ENCODE measurements at places on chromosomes 1 and 21.

GRCh38 chr1:173341307-173341706 is 134.2 kb upstream of the TNFSF4 start:
- H3K4me3 ChIP-seq, result no peak overlapping the region
- H3K27ac ChIP-seq, result no peak overlapping the region
- DNase-seq, result no peak

GRCh38 chr21:34298534-34299167 is 65.2 kb upstream of the KCNE2 start:
- H3K27me3 ChIP-seq, result peaks cover 5% of the 10 kb centered on the region
- H3K27ac ChIP-seq, result no peak overlapping the region
- no peaks in the 10 kb centered on the region for H3K4me1 ChIP-seq
- DNase-seq, result no peak
- no peaks in the 10 kb centered on the region for H3K36me3 ChIP-seq

DNA sequence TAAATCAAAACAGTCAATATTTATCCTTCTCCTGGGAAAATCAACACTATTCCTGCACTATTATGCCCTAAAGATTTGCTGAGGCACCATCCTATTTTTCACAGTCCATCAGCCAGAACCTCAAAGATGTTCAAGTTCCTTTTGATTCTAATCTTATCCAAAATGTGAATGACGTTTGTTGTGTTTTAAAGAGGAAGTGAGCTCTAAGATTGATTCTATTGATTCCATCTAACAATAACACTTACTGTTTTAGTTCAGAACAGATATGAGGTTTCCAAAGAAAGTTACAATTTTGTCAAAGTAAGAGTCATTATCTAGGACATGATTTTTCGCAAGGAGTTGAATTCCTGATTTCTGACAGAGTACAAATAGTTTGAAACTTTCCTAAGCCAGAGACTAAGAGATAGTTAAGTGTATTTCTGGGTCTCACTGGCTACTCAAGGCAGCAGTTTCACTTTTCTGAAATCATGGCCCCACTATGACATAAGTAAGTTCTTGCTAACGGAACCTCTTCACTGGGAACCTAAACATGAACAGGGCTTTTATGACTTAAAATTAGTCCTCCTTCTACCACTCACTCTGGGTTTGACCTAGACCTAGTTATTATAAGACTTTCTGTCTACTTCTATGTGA is 84.7 kb downstream of the LHX9 start:
- peaks cover 13% of the 10 kb centered on the region for H3K27me3 ChIP-seq
- DNase-seq, result no peak
- H3K27ac ChIP-seq, result no peak overlapping the region
- no peaks in the 10 kb centered on the region for H3K36me3 ChIP-seq

GRCh38 chr1:163459539-163459938 is 137.8 kb downstream of the NUF2 start:
- no peaks in the 10 kb centered on the region for H3K4me1 ChIP-seq
- H3K4me3 ChIP-seq, result no peak overlapping the region
- no peak for DNase-seq
- no peak overlapping the region for H3K27ac ChIP-seq

DNA sequence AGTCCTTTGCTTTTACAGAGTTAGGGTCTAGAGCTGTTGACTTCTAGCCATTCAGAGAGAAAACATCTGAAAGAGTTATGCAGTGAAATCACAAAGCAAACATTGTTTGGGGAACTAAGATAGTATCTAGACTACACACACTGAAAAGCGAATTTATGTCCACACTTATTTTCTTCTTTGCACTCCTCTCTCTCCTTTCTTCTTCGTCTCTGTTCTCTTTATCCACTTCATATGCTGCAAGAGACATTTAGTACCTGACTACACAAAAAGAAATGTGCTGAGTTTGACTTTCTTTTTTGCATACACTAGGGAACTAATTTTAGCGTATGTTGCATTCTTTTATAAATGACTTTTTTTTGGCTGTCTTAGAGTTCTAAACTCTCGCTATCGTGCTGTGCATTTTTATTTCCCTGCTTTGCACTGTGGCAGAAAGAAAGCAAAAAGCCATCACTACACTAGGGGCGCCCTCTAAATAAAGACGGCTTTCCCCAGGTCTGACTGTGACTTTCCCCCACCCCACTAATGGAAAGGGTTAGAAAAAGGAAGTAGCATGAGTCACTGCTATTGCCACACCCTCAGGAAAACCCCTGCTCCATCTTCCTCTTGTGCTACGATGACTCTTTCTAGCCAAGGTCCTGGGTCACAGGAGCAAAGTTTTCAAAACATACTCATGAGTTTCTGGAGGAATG is 65.7 kb downstream of the MAP3K7CL start:
- H3K27me3 ChIP-seq, result peaks cover 1% of the 10 kb centered on the region
- peaks cover 18% of the 10 kb centered on the region for H3K4me1 ChIP-seq
- peaks cover 20% of the 10 kb centered on the region for H3K36me3 ChIP-seq

DNA sequence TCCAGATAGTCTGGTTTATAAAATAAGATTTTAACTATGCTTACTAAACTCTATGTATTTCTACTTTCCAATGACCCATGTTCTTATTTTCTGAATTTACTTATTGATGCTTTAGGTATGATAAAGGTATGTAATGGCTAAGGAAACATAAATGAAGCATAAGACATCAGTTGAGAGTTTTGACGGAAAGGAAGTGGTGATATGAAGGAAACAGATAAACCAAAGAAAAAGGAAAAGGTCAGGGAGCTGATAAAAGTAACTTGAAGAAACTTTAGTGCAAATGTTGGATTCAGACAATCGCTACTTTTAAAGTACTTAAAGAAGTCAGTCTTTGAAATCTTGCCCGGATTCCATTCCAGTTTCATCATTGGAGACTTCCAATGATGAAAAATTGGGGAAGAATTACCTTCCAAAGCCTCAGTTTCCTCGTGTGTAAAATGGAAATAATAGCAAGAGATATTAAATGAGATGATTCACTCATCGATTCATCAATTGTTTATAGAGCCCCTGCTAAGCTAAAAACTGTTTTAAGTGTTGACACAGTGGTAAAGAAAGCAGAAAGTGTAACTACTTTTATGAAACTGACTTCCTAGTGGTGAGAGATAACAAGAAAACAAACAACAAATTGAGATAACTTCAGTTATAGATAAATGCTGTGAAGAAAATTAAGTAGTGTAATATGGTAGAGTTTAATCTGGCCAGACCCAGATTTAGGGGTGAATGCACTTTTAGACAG is 10.6 kb downstream of the PTPRC start:
- peaks cover 69% of the 10 kb centered on the region for H3K36me3 ChIP-seq
- peak overlapping the region; percentile 83 for H3K27ac ChIP-seq
- no peak for DNase-seq
- no peaks in the 10 kb centered on the region for H3K27me3 ChIP-seq
- peak overlapping the region; percentile 62 for H3K4me3 ChIP-seq
- peaks cover 73% of the 10 kb centered on the region for H3K4me1 ChIP-seq

DNA sequence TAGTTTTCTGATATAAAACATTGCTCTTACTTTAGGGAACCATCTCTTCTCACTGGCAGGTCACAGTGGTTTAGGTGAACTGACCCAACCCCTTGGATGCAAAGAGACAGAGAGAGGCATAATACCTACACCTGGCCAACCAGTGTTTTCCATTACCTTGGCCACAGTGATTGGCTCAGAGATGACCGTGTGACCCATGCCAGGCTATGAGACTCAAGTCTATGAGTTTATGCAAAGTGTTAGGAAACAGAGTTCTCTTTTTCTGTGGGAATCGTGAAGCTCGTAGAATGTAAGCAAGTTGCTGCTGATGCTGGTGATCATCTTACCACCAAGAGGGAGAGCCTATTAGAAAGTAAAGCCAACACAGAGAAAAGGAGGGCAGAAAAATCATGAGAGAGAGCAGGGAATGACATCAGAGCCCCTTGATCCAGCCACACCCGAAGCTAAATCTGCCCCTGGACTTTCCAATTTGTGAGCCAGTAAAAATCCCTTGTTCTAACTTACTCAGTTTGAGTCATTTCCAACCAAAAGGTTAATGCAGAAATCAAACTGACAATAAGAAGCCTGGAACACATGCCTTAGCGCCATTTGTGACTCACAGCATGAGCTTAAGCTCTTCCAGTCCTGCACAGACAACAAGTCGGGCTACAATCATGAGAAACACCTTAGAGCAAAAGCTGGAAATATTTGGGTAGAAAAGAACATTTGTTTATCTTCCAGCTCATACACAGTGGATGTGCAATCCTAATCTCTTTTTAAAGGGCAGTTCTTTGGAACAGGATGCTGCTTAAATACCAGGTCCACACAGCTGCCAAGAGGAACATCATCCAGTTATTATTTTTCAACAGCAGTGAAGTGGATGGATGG is 81.3 kb upstream of the KAZN start:
- H3K27me3 ChIP-seq, result no peaks in the 10 kb centered on the region
- H3K4me1 ChIP-seq, result no peaks in the 10 kb centered on the region
- no peak for DNase-seq
- no peak overlapping the region for H3K27ac ChIP-seq

- DNase-seq, result no peak
- H3K4me3 ChIP-seq, result no peak overlapping the region
- H3K4me1 ChIP-seq, result no peaks in the 10 kb centered on the region
- no peaks in the 10 kb centered on the region for H3K27me3 ChIP-seq
- peaks cover 53% of the 10 kb centered on the region for H3K36me3 ChIP-seq
Measured at GRCh38 chr1:200990114-200990513, 33.4 kb downstream of the KIF21B start.

GRCh38 chr21:36381841-36382589 is 3.2 kb upstream of the CHAF1B start:
- H3K27ac ChIP-seq, result peak overlapping the region; percentile 43
- no peak overlapping the region for H3K4me3 ChIP-seq
- peaks cover 16% of the 10 kb centered on the region for H3K36me3 ChIP-seq
- H3K4me1 ChIP-seq, result peaks cover 12% of the 10 kb centered on the region
- no peaks in the 10 kb centered on the region for H3K27me3 ChIP-seq

DNA sequence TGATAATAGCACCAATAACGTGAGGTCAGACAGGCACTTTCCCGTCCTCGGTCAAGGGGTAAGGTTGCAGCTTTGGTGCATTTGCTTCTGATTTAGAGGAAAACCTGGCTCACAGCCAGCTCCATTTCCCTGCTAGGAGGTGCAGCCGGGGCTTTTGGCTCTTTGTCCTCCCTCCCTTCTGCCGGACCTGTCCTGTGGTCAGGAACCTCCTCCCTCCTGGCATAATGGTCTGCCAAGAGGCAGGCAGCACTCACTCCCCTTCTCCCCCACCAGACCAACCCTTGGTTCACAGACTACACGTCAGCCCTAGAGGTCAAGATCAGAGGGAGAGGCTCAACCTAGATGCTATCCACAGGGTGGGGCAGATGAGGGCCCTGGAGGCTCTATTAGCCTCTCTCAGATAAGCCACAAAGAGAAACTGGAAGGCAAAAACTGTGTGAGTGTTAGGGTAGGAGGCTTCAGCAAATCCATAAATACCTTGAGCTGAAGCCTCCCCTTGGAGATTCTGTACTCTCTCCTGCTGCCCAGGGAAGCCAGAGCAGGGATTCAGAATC is 64.8 kb downstream of the PLXNA2 start:
- H3K4me3 ChIP-seq, result no peak overlapping the region
- H3K27me3 ChIP-seq, result peaks cover 16% of the 10 kb centered on the region

DNA sequence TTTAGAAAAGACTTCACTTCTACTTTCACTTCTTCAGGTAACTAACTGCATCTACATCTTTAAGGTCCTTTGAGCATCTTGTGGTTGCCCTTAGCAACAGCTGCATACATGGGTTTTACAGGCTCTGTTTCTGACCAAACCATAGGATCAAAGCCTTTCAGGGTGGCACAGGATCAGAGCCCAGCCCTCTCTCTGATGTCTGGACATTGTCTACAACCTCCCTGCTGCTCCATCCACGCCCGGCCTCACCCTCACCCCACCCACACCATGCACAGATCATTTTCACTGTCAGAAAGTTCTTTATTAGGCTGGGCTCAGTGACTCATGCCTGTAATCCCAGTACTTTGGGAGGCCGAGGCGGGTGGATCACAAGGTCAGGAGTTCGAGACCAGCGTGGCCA is 5.2 kb downstream of the NCF2 start:
- no peaks in the 10 kb centered on the region for H3K27me3 ChIP-seq
- DNase-seq, result peak; percentile 60
- H3K27ac ChIP-seq, result no peak overlapping the region
- peaks cover 57% of the 10 kb centered on the region for H3K4me1 ChIP-seq
- no peak overlapping the region for H3K4me3 ChIP-seq

DNA sequence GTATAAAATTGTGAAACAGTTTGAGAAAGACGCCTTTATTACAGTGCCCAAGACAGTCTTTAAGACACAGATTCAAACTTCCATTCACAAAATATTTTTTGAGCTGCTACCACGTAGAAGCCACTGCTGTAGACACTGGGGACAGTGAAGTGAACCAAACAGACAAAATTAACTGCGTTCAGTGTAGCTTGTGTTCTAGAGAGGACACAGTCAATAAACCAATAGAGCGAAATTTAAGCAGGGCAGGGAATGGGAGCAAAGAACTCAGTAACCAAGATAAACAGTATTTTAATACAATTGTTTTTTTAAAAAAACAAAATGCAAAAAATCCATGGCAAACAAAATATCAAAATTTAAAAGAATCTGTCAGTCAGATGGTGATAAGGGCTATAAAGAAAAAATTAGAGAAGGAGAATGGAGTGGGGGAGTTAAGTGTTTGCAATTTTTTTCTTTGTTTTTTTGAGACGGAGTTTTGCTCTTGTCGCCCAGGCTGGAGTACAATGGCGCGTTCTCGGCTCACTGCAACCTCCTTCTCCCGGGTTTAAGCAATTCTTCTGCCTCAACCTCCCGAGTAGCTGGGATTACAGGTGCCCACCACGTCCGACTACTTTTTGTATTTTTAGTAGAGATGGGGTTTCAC is 719 bp upstream of the PARS2 start:
- peak overlapping the region; percentile 92 for H3K27ac ChIP-seq
- H3K4me3 ChIP-seq, result peak overlapping the region; percentile 95
- peaks cover 22% of the 10 kb centered on the region for H3K4me1 ChIP-seq
- no peaks in the 10 kb centered on the region for H3K27me3 ChIP-seq
- no peak for DNase-seq

DNA sequence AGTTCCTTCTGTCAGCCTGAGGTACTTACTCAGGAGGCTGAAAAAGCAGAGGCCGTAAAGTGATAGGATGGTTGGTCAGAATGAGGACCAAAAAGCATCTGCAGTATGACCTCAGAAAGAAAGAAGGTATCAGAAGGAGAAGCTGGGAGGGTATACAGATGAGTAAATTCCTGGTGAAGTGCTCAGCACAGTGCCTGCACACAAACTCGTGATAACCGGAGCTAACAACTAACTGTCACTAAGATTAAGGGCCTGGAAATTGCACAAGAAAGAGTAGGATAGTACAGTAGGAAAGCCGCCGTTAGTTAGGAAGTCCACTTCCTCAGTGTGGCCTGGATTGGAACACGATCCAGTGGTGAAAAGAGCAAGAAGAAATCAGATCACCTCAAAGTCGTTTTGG is 62.6 kb downstream of the VPS26C start:
- peaks cover 18% of the 10 kb centered on the region for H3K36me3 ChIP-seq
- no peaks in the 10 kb centered on the region for H3K27me3 ChIP-seq
- H3K27ac ChIP-seq, result no peak overlapping the region
- no peak overlapping the region for H3K4me3 ChIP-seq
- H3K4me1 ChIP-seq, result peaks cover 17% of the 10 kb centered on the region
- no peak for DNase-seq

All from activated CD4-positive, alpha-beta T cell treated with anti-CD3 and anti-CD28 coated beads, Interleukin-2, amount 10 ng/mL, durations not matched to agents 7 days and 5 days (primary cell).